Umbilical cord (tissue), 2 donors: ENCODE measurements at places on chromosomes 1 and 21.

- no peak for DNase-seq
These were observed 53.8 kb upstream of the ATP1B1 start for GRCh38 chr1:169052727-169053126.

DNA sequence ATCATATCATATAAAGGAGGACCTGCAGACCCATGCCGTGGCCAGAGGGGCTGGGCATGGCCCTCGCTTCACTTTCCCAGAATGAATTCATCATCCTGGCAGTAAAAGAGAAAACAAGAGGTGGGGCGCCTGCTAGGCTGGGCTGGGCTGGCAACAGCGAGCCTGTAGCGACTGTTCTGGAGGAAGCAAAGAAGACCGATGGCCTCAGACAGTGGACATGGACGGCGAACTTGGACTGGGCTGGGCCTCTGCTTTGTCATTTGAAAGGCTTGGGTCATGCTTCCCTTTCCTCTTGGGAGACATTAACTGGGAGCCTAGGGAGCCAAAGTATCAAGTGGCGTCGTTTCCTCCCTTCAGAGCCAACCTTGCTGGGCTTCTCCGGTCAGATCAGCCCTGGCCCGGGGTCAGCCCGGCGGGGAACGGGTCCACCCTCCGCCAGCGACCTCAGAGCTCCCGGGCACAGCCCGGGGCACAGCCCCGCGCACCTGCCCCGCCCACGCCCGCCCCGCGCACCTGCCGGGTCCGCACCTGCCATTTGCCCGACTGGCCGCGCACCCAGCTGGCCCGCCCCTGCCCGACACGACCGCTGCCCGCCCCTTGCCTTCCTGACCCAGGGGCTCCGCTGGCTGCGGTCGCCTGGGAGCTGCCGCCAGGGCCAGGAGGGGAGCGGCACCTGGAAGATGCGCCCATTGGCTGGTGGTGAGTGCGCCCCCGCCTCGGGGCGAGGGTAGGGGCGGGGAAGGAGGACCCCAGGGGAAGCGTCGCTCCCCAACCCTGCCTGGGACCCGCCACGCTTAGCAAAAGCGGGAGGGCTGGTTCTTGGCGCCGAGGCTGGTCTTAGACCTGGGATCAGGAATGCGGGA is at the start of gene FAM3B:
Gene FAM3B (plus strand): TSS at position 602 of the 863 bp plus-strand sequence. CDS start 79 bp downstream, at position 681.
- DNase-seq = no peak

- no peak for DNase-seq
These were observed 103.2 kb upstream of the COA6 start for GRCh38 chr1:234270093-234270492.

GRCh38 chr1:208381481-208381880 is 137.3 kb upstream of the PLXNA2 start:
- no peak for DNase-seq

DNA sequence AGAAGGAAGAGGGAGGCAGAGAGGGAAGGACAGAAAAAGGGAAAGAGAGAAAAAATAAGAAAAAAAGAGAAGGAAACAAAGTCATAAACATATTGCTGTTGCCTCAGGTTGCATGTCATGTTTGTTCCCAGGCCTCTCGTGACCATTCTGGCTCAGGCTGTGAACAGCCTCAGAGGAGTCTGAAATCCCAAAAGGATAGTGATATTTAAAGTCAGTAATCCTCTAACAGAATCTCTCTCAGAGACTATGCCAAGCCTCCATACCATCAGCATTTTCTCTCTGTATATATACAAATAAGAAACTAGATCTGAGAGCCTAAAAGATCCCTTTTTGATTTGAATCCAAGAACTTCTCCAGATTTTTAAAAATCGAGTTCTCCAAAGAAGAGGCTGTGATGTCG is 35.2 kb downstream of the GORAB start:
- peak; percentile 84 for DNase-seq

- DNase-seq = no peak
These were observed 95.1 kb upstream of the SOD1 start for GRCh38 chr21:31564439-31564838.

- no peak for DNase-seq
These were observed 15.6 kb downstream of the UTP11 start for GRCh38 chr1:38028105-38028591.
